ENCODE measurements at places on chromosomes 2 and 18.

GRCh38 chr2:103805746-103806145, 1043.9 kb downstream of the TMEM182 start:
- DNase-seq: no peak

GRCh38 chr2:188265315-188265714, 26.4 kb upstream of the GULP1 start:
- DNase-seq: no peak

- peak; percentile 61 for DNase-seq
Measured at GRCh38 chr2:15808204-15808910, 132.0 kb upstream of the MYCN start.

DNA sequence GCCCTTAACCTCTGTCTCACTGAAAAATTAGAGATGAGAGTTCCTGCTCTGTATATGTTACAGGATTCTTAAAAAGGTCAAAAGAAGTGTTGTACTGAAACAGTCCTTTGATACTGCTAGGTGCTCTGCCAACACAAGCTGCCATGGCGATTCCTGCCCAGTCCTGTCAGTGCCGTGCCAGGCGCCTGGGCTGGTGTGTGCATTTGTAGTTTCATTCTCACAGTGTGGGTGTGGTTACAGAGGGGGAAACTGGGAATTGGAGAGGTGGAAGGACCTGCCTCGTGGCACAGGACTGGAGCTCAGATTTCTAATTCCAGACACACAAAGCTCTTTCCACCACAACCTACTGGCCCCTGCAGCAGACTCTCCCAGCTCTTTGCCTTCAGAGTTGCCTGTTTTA, 122.3 kb upstream of the RAB6C start:
- DNase-seq: no peak

- no peak for DNase-seq
Measured at GRCh38 chr2:148058641-148059040, 37.8 kb downstream of the MBD5 start.

DNA sequence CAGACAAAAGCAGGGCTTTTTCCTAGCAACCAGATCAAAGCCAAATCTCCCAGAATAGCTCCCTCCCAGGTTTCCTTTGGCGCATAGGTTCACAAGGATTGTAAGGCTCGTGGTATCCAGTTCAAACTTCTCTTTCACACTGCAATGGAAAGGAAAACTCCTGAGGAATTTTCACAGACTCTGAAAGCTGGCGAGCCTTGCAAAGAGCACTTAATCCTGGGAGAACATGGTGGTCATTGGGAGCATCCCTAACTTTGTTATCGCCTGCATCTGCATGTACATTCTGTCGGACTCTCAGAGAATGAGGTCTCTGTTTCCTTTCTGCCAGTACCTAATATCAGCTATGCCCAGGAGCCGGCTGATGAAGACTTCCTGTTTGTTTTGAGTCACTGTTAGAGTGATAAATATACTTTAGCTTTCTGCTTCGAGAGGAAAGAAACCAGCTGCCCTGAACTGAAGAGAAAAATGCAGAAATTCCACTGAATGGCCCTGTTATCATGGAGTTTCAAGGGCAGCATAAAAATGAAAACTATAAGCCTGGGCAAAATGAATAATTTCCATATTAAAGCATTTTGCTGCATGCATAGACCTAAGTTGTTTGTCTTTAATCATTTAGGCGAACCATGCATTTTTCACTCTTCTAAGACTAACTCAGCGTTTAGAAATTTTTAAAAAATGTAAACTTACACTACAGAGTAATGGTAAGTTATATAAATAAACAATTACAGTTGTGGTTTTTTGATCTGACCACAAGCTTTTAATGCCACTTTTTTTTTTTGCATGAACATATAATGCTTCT, 76.4 kb upstream of the ZEB2 start:
- no peak for DNase-seq

GRCh38 chr18:6575908-6576307, 153.6 kb upstream of the ARHGAP28 start:
- no peak for DNase-seq

GRCh38 chr2:168356477-168356835, 99.6 kb upstream of the CERS6 start:
- no peak for DNase-seq

DNA sequence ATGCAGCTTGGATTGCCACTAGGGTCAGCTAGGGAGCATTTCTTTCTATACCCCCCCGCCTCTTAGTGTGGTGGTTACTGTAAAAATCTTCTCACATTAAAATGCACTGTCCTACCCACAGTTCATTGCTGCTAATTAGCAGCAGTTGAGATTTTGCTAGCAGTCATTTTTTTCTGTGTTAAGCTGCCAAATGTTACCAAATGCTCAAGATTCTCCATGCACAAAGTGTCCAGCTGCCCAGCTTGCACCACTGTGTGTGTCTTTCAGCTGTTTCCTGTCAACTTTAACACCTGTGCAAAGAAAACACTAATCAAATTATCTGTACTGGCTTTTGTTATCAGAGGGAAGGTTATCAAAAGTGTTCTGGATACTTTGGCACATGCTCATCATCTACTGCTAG, 679.3 kb downstream of the NR4A2 start:
- no peak for DNase-seq

DNA sequence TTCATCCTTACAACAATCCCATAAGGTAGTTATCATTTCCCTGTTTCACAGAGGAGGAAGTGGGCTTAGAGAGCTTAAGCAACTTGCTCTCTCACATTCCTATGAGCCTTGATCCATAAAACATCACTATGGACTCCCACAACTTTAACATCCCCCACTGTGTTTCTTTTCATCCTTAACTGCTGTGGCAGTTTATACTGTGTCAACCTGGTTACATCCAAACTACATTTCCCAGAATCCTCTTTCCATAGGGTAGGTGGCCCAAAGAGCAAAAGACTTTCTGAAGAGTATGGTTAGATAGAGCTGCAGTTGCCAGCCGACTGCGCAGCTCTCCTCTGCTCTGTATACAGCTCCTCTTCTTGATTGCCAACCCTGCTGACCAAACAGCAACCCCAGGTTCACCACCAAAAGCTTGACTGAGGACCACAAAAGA, 22.5 kb downstream of the MAP3K2 start:
- no peak for DNase-seq

GRCh38 chr2:163647300-163647699, 88.5 kb downstream of the FIGN start:
- no peak for DNase-seq

DNA sequence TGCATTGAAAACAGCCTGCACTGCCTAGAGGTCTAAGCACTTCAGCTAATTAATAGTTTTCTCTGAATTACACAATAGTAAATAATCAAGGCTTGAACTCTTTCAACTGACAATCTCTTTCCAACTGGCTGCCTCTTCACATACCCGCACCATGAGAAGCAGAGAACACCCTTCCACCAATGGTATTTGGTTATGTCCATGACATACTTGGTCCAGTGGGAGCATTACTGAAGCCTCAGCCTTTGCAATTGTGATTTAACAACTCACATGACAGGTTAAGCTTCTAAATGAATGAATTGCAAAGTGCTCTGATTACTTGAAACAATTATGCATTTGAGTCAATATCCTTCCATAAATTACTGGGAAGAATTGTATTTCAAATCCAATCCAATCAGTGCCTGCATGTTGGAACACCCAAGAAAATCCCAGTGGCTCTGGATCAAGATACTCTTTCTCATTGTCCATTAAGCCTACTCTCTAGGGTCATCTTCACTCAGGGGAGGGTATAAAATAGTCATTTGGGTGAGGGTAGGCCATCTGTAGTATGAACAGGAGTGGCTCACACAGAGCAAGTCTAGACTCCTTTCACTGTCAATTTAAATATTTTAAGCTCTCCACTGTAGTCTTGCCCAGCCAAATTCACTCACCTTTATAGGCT, 101.1 kb downstream of the HS1BP3 start:
- DNase-seq: no peak

DNA sequence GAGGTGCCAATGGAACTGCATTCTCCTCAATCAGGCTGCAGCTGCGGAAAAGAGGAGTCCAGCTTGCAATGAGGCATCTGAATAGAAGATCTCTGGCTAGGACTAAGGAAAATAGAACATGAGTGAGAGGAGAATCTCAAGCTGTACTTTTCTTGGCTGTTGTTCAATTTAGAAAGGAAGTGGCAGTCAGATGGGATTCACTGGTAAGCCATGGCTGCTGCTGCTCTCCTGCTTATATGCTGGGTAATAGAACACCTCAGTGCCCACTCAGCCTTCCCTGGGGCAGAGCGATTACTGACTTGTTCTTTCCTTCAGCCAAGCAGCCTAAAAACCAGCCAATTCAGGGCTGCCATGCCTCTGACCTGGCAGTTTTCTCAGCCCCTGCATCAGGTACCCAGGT, 17.6 kb upstream of the CHST9 start:
- no peak for DNase-seq

DNA sequence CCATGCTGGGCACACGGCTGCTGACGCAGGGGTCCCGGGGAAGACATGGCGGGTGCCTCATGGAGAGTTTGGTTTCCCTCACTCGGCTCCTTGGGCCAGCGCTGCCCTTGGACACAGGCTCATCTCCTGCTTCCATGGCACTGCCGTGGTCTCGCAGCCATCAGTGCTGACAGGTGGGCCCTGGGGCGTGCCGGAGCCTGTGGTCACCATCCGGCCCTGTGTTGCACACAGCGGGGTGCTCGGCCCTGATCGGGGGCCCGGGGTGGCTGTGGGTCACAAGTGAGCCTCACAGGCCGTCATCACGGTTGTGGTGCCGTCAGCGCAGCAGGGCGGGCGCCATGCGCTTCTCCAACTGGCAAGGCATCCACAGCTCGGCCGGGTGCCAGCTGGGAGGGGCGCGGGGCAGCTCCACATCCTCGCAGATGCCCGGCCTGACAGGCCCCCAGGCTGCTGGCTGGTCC, 582 bp downstream of the RTP5 start:
- no peak for DNase-seq

DNA sequence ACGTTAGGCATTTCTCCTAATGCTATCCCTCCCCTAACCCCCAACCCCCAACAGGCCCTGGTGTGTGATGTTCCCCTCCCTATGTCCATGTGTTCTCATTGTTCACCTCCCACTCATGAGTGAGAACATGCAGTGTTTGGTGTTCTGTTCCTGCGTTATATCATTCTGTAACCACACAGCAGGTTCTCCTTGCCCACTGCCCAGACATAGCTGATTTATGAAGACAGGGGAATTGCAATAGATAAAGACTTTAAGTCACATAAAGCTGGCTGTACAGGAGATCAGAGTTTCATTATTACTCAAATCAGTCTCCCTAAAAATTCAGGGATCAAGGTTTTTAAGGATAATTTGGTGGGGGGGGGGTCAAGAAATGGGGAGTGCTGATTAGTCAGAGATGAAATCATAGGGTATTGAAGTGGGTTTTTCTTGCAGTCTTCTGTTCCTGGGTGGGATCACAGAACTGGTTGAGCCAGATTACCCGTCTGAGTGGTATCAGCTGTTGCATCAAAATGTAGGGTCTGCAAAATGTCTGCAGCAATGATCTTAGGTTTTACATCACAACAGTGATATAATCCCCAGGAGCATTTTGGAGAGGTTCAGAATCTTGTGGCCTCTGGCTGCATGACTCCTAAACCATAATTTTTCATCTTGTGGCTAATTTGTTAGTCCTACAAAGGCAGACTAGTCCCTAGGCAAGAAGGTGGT, 392.1 kb upstream of the KCNJ3 start:
- no peak for DNase-seq

- no peak for DNase-seq
Measured at GRCh38 chr18:1993866-1994265, 577.4 kb downstream of the METTL4 start.

DNA sequence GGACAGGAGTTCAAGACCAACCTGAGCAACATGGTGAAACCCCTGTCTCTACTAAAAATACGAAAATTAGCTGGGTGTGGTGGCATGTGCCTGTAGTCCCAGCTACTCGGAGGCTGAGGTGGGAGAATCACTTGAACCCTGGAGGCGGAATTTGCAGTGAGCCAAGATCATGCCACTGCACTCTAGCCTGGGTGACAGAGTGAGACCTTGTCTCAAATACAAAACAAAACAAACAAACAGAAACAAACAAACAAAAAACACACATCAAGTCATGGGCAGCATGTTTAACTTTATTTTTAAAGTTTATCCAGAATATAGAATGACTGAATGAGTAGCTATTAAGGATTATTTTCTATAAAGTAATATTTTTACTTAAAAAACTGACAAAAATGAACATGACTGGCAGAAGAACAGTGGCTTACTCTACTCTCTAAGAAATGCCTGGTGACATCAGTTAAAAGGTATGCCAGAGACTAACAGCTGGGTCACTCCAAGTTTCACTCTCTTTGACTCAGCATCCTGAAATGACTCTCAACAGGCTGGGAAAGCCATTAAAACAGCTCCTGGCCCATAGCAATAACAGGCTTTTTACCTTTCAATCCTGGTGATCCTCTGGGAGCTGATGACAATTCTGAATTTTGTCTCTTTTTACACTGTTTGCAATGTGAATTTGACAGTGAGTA, 281.6 kb upstream of the STON1 start:
- DNase-seq: no peak

DNA sequence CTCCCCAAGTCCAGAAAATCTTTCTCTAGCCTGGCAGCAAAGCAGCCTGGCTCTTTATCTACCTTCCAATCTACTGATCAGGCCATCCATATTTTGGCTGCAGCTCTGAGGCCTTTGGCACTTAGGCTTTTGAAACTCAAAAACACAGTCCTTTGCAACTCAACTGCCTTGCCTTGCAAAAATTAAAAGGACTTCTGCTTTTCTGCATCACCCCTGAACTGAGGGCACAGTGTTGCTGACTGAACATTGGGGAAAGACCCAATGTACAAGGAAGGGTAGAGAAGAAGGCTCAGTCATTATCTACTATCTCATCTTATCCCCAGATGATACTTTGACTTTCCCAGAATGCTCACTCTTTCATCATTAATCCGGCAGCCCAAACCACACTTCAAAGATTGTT, 625.5 kb downstream of the ARHGAP15 start:
- no peak for DNase-seq

GRCh38 chr2:68250652-68251186, 1.6 kb downstream of the PPP3R1 start:
- DNase-seq: no peak

DNA sequence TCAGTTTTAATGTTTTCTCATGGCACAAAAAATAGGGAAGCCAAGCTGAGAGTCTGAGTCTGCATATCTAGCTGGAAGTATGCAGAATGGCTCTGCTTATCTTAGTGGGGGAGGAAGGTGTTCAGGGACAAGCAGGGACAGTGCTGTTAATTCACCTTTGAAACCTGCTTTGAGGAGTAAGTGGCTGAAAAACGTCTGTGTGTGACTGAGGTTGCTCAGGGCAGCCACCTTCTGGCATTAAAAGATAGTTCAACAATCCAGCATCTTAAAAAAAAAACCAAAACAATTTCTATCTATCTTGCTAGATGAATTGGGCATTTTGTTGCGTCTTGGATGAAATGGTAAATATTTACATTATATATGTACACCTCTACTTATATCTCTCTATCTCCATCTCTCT, 2.0 kb upstream of the TRPM8 start:
- DNase-seq: no peak

DNA sequence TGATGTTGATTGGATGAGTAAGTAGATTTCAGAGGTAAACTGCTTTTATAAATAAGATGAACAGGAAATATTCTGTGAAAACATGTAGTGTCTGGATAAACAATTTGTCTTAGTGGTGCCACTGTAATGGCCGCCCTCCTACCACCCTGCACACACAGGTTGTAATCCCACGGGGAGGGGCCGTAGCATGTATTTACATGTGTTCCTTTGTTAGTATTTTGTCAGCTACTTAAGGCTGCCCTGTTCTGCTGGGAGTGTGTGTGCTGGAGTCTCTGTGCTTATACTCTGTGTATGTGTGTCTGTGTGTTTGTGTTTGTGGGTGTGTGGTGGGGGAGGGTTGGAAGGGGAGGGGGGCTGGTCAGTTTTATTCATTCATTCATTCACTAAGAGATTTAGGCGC, 5.1 kb downstream of the TSHZ1 start:
- no peak for DNase-seq
